ENCODE measurements at places on chromosomes 12 and 14.

DNA sequence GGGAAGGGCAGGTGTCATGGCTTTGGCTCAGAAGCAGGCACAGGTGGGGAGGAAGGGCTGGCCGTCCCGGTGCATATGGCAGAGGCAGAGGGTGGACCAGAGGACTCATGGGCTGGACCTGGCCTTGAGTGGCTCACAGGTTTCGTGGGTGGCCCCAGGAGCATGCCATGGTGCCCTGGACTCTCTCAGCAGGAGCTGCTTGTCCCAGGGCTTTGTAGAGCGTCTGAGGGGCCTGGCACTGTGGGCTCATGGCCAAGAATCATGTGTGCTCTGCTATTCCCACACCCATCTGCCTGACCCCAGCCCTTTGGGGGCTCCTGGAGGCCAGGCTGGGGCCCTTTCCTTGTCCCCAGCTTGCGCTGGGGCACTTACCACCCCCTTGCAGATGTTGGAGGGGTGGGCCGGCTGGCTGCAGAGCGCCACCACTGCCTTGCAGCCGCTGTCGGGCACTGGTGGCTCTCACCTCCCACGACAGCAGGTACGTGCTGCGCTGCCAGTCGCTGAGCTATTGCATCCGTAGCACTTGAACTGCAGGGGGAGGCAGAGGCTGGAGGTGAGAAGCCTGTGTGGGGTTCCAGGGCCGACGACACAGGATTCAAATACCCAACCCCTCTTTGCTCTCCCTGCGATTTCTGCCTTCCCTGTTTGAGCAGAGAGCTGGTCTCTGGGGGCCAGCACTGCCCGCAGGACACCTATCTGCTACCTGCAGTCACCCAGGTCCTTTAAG, 187.4 kb upstream of the PRMT8 start:
- no peak for DNase-seq

GRCh38 chr12:70482764-70483163, 116.7 kb downstream of the KCNMB4 start:
- DNase-seq: no peak

GRCh38 chr14:21852061-21852664, 178.5 kb upstream of the OR4E1 start:
- DNase-seq: peak; percentile 15

DNA sequence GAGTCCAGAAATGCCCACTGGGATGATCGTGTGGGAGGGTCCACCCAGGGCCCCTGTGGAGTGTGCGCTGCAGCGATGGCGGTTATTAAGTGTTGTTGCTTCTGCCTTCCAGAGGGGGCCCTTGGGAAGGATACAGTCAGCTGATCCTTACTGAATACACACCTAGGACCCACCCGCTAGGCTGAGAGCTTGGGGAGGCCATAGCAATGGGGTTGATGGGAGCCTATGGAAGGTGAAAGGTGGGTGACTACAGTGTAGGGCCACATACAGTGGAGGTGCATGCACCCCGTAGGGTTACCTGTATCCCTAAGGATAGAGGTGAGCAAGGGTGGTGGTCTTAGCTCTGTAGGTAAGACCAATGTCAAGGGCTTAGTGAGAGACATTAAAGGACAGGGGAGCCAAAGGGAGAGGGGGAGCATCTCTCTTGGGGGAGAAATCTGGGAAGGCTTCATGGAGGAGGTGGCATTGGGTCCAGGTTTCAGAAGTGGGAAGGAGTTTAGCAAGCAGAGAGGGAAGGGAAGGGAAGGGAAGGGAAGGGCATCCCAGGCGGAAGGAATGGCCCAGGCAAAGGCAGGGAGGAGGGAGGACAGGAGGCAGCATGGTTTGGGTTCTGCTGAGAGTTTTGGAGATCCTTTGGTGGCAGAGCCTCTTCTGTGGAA, 73.1 kb upstream of the RIN3 start:
- no peak for DNase-seq

- no peak for DNase-seq
These were observed 25.0 kb upstream of the GTF2A1 start for GRCh38 chr14:81245771-81246170.

DNA sequence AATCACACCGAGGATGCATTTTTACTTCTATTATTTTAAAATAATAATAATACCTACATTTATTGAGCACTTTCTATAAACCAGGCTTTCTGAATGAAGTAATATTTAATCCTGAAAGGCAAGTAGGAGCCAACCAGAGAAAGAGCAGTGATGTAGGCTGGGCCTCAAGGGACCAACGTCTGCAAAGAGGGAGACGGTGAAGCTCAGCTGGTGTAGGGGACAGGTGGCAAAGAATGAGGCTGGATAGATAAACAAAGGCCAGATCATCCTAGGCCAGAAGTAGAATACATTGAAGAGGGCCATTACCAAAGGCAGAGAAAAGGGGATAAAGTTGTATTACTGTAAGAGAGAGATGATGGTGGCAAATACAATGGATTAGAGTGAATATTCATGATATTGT, 810 bp upstream of the TMBIM4 start:
- no peak for DNase-seq

DNA sequence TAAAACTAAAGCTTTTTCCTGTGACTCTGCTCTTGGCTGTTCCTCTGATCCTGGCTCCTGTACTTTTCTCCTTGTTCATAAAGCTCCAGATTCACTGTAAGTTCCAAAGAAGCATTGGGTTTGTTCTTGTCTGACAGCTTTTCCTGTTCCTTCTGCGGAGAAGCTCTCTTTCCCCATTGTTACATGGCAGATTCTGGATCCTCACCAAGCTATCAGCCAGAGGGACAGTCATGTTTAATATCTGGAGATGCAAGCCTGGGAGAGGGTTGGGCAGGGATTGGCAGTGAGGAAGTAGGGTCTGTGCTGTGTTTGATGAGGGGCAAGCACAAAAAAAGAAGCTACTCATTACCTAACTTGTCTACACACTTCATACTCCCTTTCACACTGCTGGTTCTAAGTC, 107.9 kb downstream of the AKAP6 start:
- no peak for DNase-seq

DNA sequence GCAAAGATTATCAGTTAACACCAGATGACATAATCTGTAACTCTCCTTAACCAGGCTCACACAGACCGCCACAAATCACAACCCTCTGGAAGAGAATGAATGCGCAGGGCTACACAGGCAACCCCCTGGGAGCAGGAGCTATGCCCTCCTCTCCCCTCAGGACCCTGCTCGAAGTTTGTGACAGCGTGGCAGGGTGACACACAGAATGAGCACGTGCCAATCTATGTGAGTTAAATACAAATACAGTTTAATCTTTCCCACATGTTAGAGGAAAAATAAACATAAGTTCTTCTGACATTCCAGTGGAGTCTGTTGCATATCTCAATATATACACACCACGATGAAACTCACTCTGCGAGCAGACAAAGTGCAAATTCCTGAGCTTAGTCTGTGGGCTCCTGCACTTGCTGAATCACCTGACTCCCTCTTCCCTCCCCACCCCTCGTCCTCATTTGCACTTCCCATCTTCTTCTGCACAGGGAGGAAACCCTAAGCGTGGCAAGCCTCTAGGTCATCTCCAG, 37.6 kb downstream of the BCAT1 start:
- peak; percentile 95 for DNase-seq

- peak; percentile 96 for DNase-seq
These were observed 18.0 kb upstream of the APPL2 start for GRCh38 chr12:105253866-105254513.

- no peak for DNase-seq
These were observed 69.8 kb downstream of the SCFD1 start for GRCh38 chr14:30691751-30692398.

GRCh38 chr14:96965885-96966595, 168.9 kb downstream of the VRK1 start:
- DNase-seq: no peak

- DNase-seq: no peak
These were observed 83.8 kb downstream of the SLC25A21 start for GRCh38 chr14:37088356-37089215.

- DNase-seq: no peak
These were observed 35.9 kb downstream of the SLC4A8 start for GRCh38 chr12:51460519-51460918.

GRCh38 chr12:75550401-75551240, 39.2 kb upstream of the KRR1 start:
- peak; percentile 33 for DNase-seq

- peak; percentile 99 for DNase-seq
These were observed 47.6 kb upstream of the FRMD6 start for GRCh38 chr14:51604073-51604472.

DNA sequence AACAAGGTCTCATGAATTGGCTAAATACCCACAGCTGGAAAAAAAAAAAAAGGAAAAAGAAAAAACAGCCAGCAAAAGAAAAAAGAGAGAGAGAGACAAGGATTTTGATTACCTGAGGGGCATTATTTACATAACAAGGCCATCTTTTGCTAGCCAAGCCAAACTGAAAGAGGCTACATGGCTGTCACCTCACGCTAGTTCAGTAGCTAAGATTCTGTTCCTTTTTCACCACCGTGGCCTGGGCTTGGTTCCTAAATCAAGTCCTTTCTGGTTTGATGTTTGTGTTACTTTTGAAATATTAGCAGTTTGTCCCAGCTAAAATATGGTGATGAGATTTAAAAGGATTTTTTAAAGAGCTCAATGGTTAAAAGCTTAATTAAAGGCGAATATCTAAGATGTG, 2.0 kb upstream of the SDS start:
- no peak for DNase-seq

GRCh38 chr14:52119030-52119429, 50.2 kb upstream of the NID2 start:
- DNase-seq: no peak

- no peak for DNase-seq
These were observed 20.5 kb downstream of the BRI3BP start for GRCh38 chr12:125013816-125014442.

DNA sequence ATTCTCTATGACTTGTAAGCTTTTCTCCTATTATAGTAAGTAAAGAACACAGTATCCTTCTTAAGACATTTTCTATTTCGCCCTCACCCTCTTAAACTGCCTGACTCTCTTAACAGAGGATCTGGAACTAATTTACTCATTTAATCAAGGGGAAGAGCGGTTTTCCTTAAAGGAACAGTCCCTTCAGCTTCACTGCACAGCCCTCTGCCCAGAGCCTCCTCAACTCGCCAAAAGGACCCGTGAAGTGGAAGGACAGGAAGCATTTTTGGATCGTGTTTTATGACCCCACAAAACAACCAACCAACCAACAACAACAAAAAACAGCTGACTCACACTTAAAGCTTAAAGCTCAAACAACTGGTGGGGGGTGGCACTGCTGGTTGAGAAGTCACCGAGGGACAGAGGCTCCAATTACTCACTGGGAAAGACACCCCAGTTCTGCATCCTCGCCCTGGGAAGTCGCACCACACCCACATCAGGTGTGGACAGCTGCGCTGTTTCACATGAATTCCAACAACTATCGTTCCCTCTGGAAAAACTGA, 35.7 kb downstream of the NID2 start:
- peak; percentile 78 for DNase-seq

DNA sequence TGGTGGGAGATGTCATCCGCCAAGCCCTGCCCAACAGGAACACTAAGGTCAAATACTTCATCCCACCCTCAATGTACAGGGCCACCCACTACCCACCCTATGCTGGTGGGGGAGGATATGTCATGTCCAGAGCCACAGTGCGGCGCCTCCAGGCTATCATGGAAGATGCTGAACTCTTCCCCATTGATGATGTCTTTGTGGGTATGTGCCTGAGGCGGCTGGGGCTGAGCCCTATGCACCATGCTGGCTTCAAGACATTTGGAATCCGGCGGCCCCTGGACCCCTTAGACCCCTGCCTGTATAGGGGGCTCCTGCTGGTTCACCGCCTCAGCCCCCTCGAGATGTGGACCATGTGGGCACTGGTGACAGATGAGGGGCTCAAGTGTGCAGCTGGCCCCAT, 3.5 kb downstream of the B3GNT4 start:
- DNase-seq: no peak

GRCh38 chr14:77109656-77110055, 11.6 kb downstream of the CIPC start:
- no peak for DNase-seq

GRCh38 chr12:112844814-112845565, 53.4 kb downstream of the RPH3A start:
- no peak for DNase-seq

- DNase-seq: no peak
These were observed 155.9 kb upstream of the RBM19 start for GRCh38 chr12:114122016-114122415.

DNA sequence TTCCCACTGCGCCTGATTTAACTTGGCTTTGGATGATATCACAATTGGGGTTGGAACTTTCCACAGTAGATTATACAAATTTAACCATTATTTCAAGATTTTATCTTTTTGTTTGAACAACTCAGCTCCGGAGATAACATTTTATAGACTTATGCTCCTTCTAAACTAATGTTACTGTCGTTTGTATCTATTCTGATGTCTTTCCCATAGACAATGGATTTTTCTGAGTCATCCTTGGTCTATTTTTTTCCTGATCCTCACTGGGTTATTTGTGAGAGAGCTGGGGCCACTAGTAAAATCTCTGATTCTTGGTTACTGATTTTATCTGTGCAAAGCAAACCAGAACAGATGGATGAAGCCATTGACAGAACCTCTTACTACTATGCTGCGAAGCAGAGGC, 175.1 kb downstream of the SLC38A4 start:
- DNase-seq: no peak

- DNase-seq: no peak
These were observed 256.8 kb downstream of the PCNX1 start for GRCh38 chr14:71163842-71164629.

DNA sequence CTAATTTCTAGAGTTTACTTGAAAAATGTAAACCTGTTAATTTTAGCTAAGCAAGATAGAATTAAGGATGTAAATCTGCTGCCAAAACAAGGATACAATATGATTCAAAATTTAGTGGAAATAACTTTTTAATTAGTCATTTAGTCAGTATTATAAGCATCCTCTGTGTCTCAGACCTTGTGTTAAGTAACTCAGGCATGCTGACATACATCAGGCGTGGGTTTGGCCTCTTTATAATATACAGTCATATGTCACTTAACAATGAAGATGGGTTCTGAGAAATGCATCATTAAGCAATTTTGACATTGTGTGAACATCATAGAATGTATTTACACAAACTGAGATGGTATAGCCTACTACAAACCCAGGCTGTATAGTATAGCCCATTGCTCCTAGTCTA, 386.9 kb downstream of the ZFP36L1 start:
- DNase-seq: peak; percentile 87

- peak; percentile 80 for DNase-seq
These were observed 5.8 kb upstream of the PHLDA1 start for GRCh38 chr12:76037130-76038103.

- peak; percentile 53 for DNase-seq
These were observed 155.4 kb downstream of the DIO2 start for GRCh38 chr14:80055667-80056496.

- no peak for DNase-seq
These were observed 34.2 kb downstream of the DAO start for GRCh38 chr12:108914121-108914531.

DNA sequence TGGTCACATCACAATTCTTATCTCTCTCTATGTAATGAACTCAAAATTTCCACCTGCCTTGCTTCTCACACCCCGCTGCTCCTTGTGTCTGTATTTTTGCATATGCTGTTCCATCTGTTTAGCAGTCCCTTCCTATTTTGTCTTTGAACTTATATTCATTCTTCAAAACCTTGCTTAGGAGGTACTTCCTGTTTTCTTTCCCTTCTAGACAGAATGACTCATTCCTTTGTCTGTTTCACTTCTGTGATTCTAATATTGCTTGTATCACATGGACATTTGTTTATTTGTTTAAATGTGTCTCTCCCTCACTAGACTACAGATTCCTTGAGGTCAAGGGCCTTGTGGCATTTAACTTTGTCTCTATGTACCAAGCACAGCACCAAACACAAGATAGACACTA, 424.2 kb downstream of the ETNK1 start:
- no peak for DNase-seq

All from fibroblast of skin of right biceps (primary cell).